ENCODE measurements at places on chromosomes 1 and 21.
A peak's percentile ranks its signal among the peaks of the same experiment; 100 is the strongest.

- DNase-seq: no peak
Measured at GRCh38 chr1:2049225-2049717, 940 bp upstream of the PRKCZ start.

- no peak for DNase-seq
Measured at GRCh38 chr1:227949341-227949921, 1.7 kb upstream of the WNT9A start.

DNA sequence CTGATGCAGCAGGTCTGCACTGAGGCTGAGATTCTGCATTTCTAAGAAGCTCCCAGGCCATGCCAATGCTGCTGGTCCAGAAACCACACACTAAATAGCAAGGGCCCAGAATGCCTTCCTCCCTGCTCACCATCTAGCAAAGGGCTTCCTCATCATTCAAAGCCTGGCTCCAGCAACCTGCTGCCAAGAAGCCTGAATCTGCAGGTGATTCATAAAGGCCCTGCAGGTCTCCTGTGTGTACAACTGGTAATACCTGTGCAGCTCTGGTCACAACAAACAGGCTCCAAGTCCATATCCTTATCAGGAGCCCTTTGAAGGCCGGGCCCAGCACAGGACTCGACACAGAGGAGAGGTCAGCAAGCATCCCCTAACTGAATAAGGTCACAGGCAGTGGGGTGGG, 26.7 kb downstream of the GLIS1 start:
- DNase-seq: no peak

GRCh38 chr1:64965366-64966157, 787 bp downstream of the JAK1 start:
- DNase-seq: peak; percentile 68

DNA sequence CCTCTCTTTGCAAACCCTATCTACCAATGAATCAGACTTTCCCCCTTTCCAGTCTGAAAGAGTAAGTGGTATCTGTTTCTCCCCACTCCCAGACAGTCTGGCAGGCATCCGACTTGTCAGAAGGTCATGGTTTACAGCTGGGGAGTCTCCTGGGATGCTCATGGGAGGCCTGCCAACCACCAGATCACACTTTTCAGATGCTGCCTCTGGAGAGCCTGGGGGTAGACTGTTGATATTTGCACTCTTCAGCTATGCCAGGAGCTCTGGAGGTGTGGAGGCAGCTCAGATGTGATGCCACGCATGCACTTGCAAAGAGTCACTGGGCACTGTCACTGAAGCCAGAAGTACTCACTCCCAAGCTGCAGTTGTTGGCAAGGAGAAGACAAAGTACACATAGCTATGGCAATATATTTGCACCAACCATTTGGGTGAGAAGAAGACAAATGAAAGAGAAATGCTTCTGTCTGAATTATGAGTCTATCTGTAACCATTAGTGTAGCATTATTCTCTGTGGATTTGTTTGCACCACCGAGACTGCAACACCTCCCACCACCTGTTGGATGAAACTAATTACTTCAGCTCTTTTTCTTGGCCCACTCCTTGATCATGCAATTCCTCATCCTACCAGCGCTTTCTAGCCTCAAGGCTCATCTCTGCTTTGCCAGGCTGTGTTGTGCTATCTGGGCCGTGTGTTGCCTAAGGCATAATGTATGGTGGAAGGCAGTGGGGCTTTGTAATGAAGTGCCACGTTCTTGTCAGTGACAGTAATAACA, 133.0 kb upstream of the SPAG17 start:
- no peak for DNase-seq

DNA sequence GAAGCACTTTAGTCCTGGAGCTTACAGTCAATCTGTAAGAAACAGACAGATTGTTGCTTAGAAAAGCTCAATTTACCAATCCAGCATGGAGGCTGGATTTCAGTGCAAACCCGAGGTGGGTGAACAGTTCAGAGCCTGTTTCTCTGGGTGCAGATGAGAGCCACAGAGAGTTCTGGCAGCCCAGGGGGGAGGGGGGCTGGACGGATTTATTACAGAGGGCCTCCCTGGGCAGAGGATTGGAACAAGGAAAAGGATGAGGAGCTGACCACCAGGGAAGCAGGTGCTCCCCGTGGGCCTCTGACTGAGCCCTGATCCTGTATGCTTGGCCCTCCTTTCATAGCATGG, 38.0 kb upstream of the EPS8L3 start:
- no peak for DNase-seq

DNA sequence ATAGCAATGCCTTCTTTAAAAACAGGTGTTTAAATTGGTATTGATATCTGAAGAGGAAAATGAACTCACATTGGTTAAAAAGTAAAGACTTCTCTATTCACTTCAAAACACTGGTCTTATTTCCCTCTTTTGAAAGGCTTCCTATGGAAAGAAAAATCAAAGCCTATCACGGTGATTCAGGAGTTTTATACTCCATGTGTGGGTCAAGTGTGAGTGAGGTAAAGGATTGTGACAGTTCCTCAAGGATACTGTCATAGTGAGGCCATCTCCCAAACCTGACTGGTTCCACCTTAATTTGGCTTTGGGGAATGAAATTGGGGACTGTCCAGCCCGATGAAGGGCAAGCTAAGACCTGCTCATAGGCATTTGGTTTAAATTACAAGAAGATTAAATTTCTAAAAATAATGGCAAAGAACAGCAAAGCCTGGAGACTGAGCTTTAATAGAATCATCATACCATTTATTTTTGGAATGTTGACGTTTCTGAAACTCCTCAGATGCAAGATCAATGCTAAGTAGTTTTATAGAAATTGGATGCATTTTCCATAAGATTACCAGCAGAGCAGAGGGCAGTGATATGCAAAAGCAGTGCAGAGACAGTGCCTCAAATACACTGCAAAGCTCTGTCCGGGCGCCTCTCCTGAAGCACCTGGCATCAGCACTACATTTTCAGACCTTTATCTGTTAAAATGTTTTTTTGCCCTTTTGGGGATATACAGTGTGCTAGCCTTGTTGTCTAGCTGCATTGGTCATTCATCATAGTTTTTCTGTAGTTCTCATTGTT, 302.1 kb upstream of the SGIP1 start:
- no peak for DNase-seq

GRCh38 chr1:14846688-14847087, 248.2 kb downstream of the KAZN start:
- no peak for DNase-seq

GRCh38 chr1:9241891-9242290, 7.3 kb downstream of the H6PD start:
- DNase-seq: no peak

DNA sequence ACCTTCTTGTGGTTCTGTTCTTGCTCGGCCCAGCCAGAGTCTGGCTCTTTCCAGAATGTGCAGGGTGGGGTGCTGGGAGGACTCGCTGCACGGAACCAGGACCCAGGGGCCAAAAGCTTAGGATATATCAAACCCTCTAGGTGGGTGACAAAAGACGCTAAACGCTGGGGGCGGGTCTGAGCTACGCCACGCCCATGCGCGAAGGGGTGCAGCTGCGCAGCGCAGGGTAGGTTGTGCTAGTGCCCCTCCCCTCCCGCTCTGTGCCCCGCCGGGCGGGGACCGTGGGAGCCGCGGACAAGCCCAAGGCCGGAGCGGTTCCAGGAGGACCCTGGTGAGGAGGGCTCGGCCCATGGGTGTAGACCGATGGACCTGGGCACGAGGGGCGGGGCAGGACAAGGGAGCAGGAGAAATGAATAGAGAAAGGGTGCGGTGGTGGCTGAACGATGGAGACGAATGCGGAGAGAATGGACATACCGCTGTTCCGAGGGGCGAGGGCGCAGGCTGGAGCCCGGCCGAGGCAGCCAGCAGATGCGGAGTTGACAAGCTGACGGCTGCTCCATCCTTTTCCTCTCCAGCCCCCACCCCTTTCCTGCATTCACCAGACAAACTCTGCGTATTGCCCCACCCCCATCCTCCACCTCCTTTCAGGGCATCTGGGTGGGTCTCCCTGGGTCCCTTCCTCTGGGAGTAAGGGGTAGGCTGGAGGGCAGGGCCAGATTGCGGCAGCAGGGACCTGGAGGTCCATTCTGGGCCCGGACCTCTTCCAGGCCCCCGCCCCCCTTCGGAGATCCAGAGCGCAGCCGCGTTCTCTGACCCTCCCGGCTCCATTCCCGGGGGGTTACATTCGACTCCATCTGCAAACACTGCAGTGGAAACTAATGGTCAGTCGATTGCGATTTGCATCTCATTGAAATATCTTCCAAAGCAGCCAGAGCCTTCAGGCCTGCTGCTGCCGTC, at the start of gene RUSC1:
RUSC1 (plus strand) TSS at position 234 of the 957 bp plus-strand sequence. CDS start 880 bp downstream, outside the sequence.
- peak; percentile 53 for DNase-seq

- DNase-seq: no peak
Measured at GRCh38 chr21:15128267-15128666, 63.5 kb upstream of the NRIP1 start.

- DNase-seq: no peak
Measured at GRCh38 chr1:30321246-30321910, 402.0 kb downstream of the MATN1 start.

DNA sequence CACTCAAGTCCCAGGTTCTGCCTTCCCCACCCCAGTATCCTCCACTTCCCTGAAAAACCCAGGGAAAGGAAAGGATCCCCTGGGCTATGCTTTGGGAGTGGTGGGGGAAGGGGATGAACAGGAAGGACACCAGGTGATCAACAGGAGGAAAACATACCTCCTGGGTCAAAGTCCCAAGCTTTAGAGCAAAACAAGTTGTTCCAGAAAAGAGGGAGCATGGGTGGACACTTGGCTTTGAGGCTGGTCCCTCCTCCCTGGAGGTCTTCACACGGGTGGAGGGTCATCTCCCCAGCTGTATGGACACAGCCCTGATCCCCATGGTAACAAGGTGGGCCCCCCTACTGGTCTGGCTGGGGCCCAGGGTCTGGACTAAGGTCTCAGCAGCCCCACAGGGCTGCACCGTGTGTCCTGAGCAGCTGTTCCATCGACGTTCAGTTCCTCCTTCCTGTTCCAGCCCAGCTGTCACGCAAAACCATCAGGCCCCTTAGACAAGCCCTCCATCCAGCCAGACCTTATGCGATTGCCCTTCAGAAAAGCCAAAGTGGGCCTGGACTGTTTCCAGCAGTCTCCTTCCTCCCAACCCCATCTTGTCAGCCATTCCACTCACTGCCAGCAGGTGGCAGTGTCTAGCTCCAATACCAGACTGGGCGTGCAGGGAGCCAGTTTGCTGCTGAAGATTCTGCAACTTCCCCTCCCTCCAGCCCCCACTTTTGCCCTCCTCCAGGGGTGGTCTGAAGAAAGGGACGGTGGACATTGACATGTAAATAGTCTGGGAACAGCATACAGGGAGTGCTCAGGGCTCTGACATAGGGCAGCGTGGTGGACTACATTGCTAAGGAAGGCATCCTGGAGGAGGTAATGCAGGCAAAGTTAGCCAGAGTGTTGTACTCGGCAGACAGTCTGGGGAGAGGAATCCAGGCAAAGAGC, 2.9 kb upstream of the PDZK1IP1 start:
- DNase-seq: peak; percentile 44

DNA sequence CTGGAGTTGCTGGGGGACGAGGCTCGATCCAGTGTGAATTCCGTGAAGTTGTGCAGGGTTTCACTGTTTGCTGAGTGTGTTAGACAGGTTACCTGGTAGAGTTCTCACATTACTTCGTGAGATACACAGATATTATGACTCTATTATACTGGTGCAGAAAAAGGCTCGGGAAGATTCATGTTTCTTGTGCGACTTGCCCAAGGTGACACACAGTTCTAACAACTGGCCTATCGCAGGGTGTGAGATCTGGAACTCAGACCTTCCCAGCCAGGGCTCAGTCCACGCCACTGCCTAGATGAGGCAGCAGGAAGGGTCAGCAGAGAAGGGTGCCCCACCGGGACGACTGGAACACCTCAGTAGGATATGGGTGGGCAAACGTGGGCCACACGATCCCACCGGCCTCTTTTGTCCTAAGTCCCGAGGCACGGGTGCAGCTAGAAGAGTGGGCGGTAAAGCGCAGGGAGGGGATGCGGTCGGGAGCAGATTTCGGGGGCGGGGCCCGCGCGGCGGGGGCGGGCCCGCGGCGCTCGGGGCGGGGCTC, 296 bp upstream of the RNPEP start:
- DNase-seq: peak; percentile 47

- no peak for DNase-seq
Measured at GRCh38 chr1:240111558-240111957, 19.9 kb downstream of the FMN2 start.

DNA sequence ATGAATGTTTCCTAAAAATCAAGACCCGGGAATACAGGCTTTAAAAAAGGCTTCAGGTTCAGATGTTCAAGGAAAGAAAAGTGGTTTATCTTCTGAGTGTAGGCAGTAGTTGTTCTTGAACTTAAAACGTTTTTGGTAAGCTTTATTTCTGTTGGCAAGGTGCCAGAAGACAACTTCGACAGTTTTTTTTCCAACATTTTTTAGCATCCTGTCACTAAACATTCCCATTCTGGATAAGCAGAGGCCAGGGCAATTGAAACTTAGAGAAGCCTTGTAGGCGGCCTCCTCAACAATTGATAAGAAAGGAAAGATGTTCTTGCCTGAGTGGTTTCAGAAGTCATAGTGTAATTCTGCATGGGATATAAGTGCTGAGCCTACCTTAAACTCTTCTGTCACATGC, 66.7 kb downstream of the PATJ start:
- no peak for DNase-seq

DNA sequence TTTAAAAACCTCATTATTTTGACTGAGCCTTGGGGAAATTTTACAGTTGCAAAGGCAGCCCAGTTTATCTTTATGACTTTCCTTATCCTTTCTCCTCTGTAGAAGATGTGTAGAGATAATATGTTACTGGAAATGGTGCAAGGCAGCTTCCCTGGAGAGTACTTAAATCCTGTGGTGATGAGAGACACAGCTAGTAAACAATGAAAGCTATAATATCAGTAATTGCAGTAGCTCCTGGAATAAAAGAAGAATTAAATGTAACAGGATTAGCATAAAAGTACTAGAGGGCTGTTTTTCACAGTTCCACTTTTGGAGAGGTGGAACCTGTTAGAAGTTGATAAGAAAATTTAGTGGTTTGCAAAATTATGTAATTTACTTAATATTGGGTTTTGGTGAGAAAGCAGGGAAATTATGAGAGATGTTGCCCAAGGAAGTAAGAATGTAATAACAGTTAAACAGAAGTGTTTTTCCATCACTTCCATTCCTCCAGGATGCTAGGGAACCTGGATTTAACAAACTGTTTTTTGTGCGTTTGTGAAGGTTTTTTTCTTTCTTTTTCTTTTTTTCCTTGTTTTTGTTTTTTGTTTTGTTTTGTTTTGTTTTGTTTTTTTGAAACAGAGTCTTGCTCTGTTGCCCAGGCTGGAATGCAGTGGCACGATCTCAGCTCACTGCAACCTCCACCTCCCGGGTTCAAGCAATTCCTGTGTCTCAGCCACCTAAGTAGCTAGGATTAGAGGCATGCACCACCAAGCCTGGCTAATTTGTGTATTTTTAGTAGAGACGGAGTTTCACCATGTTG, 15.7 kb upstream of the EDEM3 start:
- DNase-seq: no peak

- peak; percentile 11 for DNase-seq
Measured at GRCh38 chr1:21622466-21623315, 46.5 kb downstream of the RAP1GAP start.

- no peak for DNase-seq
Measured at GRCh38 chr21:41067709-41068108, 100.3 kb upstream of the BACE2 start.

DNA sequence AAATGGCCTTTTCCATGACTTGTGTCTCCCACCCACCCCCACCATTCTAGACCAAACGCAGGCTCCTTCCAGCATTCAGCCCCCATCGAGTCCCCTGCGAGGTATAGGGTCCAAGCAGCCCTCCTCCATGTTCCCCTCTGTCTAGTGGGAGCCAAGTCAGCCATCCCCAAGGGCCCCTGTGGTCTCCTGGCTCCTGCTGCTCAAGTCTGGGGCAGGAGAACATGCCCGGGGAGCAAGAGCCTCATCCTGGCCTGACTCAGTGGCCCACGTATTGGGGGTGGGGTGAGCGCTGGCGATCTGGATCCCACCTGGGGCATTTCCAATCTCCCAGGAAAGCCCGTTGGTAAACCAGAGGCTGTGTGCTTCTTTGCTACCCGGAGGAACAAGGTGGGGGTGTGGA, 4.1 kb upstream of the PRDM16 start:
- DNase-seq: no peak
